Colonic mucosa (tissue), 4 donors: ENCODE measurements at places on chromosomes 4 and X.

- DNase-seq: no peak
These were observed 14.6 kb downstream of the SMAD1 start for GRCh38 chr4:145496292-145496691.

DNA sequence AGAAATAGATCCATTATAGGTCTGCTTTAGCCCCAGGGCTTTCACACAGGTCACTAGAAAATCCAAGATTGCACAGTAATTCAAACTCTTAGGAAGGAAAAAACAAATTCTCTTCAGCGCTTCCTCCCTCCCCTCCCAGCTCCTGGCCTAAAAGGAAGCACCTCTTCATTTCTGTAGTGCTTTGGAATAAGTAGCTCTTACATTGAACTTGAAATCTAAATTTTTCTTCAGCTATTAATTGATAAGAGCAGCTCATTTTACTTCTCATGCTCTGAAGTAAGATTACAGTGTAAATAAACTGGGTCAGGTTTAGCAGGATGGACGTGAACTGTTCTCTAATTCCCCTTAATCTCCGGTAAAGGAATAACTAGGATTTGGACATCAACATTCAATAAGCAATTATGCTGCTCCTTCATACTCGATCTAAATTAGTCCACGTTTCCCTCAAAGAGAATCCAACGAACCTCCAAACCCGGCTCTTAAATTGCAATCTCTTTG is 10.9 kb upstream of the SEL1L3 start:
- no peak for DNase-seq

DNA sequence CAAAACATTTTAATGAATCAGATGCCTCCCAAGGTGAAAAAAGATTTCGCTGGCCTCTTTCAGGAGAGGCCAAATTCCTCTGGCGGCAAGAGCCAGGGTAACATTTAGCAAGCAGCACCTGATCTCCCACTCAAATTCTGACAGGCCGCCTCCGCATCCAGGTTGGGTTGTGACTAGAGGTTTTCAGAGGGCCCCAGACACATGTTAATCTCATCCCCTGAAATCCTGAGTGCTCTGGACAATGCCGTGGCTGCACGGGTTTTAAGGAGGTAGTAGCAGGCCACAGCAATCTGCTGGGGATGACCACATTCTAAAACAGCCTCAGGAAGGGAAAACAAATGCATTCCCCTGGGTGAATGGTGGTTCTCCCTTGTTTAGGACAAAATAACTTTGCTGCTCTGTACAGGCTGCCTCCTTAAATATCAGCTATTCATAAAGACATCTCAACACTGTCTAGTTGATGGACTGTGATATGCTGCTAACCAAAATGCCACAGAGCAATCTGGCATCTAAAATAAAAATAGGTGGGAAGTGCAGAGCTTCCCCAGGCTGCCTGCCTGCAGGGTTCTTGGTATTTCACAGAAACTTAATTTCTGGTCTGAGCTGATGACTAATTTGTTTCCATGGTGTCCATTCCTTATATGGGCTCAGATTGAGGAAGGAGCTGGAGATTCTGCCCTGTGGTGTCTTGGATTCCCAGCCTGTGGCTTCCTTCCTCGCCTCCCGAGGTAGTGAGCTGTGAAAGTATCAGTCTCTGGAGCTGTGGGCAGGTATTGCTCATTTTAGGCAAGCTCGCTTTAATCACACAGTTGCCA is 202.0 kb downstream of the DCLK2 start:
- no peak for DNase-seq

GRCh38 chr4:52103319-52103718 is 52.2 kb downstream of the SPATA18 start:
- DNase-seq: no peak

DNA sequence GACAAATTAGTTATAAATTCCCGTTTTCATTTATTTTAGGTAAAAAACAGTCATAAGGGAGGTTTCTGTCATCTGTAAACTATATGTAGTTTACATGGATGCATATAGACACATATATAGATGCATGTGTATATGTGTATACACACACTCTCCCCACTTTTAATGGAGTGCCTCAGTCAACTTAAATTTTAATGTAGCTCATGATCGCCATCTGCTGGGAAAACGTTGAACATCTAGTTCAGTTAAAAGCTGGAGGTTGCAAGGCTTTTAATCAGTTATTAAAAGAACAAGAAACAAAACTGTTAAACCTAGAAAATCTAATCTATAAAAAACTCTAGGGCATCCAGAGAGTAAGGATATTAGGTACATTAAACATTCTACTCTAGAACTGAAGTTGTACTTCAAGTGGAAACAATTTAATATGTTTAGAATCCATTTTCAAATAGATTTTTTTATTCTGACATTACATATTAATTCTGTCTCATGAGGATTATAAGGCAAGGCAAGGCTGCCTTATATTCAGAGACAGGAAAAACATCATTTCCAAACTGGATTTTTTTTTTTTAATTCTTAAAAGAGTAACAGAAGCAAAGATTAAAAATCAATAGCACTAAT is 122.6 kb downstream of the SHISA3 start:
- peak; percentile 54 for DNase-seq

DNA sequence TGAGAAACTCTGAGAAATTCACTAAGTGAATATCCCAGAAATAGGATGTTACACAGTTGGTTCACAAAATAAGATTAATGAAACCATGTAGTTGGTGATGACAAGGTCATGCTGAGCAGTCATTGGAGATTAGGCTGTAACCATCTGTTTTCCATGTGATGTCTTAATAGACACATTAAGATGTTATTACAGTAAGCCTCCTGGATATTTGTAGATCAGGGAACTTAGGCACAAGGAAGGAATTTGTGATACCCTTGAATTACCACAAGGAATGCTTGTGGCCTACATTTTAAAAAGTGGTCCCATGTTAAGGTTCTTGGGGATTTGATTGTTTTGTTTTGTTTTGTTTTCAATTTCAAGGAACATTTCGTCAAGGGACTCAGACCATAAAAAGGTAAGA is 185.6 kb upstream of the BANK1 start:
- DNase-seq: no peak

DNA sequence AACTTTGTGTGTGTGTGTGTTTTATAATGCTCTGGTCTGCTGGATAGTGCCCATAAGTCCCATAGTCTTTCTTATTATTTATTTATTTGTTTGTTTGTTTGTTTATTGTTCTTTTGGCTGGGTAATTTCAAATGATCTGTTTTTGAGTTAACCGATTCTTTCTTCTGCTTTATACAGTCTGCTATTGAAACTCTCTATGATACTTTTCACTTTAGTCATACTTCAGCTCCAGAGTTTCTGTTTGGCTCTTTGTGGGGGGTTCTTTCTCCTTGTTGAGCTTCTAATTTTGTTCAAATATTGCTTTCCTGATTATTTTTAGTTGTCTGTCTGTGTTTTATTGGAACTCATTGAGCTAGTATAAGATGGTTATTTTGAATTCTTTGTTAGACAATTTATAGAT is 10.0 kb downstream of the CXCL3 start:
- no peak for DNase-seq

- no peak for DNase-seq
These were observed 76.2 kb upstream of the CD99 start for GRCh38 chrX:2614911-2615310.

DNA sequence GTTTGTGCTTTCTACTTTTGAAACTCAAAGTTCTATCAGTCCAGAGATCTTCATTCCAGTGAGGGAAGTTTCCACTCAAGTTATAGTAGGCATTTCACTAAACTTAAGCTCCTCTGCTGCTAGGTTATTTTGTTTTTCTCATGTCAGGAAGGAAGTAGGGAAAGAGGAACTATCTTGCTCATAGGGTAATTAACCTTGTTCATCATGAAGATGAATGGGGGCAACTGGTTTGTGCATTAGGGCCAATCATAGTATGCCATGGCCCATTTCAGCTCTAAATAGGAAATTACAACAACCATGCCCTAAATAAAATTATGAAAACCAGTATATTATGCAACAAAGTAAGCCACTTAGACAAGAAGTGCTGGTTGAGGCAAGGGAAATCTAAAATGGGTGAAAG is 804.7 kb upstream of the NDST4 start:
- no peak for DNase-seq

DNA sequence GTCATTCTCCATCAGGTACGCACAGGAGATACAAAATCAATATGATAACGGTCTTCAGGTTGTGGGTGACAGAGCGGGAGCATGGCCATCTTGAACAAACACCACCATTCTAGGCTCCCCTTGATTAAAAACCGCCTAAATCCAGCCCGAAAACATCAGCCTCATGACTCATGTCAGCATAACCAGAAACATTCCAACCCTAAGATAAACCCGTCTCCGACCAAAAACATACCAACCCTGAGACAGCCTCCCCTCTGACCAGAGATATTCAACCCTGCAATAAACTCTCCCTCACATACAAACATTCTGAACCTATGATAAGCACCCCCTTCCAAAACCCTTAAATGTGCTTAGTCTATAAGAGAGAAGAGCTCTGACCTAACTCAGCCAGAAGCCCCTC is 157.9 kb downstream of the DHRSX start:
- no peak for DNase-seq

- DNase-seq: no peak
These were observed 397.2 kb downstream of the FAM47B start for GRCh38 chrX:35339796-35340195.

- no peak for DNase-seq
These were observed 79.1 kb upstream of the TFDP3 start for GRCh38 chrX:133297284-133297683.

GRCh38 chr4:97531351-97531750 is 611.9 kb downstream of the STPG2 start:
- no peak for DNase-seq

GRCh38 chrX:97027384-97027922 is 143.7 kb downstream of the RPA4 start:
- no peak for DNase-seq

DNA sequence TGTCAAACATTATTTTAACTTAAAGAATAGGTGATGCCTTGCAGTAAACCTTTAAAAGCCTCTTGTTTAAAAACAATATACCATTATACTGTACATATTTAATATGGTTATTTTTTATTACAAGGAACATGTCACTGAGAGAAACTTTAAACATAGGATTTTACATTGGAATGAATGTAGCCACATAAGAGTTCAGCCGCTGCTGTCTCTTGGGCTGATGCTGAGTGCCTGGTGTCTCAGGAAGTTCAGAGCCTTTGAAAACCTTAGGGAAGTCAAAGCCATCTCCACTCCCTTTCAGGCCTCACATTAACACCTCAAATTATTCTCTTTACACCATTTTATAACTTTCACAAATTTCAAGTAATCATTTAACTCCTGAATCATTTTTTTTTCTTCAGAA is 93.5 kb upstream of the DKK2 start:
- DNase-seq: no peak

DNA sequence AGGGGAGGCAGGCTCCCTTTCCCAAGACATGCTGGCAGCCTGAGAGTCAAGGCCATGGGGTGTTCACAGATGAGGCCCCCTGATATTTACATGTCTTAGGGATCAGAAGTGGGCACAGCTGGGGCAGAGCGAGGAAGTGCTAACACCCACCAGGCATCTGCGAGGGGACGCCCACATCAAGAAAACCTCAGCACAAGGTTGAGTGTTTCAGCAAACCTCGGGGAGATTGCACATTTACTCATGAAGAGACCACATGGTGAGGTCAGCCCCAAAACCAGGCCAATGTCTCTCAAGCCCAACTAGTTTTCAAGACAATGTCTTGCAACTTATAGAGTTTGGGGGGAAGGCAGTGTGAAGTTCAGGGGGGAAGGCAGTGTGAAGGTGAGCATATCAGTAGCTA is 55.2 kb downstream of the CLNK start:
- DNase-seq: no peak

DNA sequence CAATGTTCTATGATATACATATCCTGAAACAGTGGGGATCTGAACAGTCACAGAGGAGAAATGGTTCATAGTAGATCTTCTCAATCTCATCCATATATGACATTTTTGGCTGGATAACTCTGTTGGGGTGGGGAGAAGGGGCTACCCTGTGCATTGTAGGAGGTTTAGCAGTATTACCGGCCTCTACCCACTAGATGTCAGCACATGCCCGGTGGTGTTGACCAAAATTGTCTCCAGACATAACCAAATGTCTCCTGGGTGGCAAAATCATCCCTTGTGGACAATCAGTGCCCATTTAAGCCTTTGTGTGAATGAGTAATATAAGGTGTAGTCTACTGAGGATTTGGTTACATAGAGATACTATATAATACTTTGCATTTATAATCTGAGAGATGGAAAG is 89.9 kb downstream of the PLS3 start:
- peak; percentile 33 for DNase-seq

DNA sequence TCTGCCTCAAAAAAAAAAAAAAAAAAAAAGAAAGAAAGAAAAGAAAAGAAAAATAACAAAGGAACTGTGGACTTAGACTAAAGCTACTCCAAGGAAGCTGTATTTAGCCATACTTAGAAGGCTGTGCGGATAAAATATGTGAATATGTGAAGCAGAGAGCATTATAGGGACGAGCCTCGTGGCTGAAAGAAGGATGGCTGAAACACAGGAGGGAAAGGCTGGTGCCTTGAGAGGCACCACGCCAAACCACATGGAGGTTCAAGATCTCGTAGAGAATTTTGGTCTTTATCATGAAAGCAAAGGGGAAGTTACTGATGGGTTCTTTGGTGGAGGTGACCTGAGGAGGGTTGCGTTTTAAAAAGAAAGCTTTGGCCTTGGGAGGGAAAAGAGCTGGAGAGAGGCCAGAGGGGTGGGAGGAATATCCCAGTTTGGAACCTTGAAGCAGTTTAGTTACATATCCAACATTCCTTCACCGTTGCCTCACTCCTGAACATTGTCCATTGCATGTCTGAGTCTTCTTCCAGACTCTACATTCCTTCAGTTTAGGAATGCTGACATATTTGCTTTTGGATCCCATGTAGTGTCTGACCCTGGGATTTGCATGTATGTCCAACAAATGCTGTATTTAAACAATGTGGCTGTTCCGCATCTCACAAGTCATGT is 82.5 kb downstream of the CPE start:
- DNase-seq: no peak

DNA sequence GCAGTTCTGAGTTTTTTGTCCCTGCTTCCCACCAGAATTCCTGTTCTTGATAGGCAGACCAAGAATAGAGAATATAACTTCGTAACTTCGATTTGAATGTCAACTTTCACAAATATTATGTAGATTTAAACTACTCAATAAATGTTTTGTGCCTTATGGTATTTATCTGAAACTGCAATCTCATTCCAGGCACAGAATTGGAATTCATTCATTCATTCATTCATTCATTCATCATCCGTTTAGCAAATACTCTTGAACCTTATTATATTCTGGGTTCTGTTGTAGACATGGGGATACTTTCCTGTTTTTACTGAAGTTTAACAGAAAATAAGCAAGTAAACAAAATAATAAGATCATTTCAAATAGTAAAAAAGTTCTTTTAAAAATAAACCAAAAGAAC is 324.4 kb downstream of the UNC5C start:
- no peak for DNase-seq

GRCh38 chrX:92247076-92247475 is 467.9 kb downstream of the PCDH11X start:
- DNase-seq: no peak

DNA sequence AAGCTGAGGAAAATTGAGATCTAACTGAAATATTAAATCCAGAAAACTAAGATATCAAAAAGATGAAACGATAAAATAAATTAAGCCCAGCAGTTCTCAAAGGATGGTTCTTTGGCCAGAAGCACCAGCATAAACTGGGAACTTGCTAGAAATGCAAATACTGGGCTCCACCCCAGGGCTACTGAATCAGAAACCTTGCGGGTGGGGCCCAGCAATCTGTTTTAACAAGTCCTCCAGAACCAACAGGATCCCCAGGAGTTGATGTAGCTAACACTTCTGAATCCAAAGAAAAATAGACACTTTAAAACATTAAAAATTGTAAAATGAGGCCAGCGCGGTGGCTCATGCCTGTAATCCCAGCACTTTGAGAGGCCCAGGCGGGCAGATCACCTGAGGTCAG is 14.1 kb upstream of the TMEM154 start:
- no peak for DNase-seq
